ENCODE measurements at places on chromosomes 2 and 18.

- DNase-seq: no peak
Measured at GRCh38 chr2:234802071-234802844, 149.6 kb upstream of the SH3BP4 start.

- no peak for DNase-seq
Measured at GRCh38 chr2:191514613-191515012, 163.3 kb upstream of the NABP1 start.

DNA sequence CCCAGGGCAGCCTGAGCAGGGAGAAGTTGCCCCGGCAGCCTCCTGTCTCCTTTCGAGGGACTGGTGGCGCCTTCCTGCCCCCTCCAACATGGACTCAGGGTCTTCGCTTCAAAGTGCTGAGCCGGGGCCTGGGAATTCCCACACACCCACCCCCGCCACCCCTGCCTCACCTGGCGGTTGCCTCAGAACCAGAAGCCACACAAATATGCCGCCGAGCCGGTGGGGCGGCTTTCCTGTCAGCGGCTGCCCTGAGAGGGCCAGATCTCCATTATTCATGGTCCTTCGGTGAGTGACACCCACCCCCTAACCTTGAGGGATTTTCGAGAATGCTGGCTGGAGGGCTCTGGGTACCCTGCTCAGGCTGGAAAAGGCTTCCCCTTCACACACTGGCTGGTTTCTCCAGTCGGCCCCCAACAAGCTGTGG, 71.7 kb downstream of the SMAD7 start:
- no peak for DNase-seq

GRCh38 chr2:158038901-158039300, 62.8 kb upstream of the UPP2 start:
- no peak for DNase-seq

DNA sequence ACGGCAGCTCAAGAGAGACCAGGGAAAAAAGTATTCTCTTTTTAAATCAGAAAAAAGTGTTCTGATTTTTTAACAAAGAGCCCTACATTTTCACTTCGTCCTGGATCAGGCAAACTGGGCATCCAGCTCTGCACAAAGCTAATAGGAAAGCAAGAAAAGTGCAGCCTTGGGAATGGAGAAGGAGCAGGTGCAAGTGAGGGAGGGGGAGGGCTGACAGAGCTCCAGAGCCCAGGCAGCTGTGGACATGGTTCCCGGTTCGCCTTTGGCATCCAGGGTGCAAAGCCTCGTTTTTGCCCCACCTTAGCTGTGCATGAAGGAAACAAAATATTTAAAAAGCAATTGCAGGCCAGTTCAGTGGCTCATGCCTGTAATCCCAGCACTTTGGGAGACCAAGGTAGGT, 82.2 kb downstream of the FAM124B start:
- DNase-seq: no peak

- peak; percentile 4 for DNase-seq
Measured at GRCh38 chr2:24512404-24512803, 21.4 kb downstream of the NCOA1 start.

DNA sequence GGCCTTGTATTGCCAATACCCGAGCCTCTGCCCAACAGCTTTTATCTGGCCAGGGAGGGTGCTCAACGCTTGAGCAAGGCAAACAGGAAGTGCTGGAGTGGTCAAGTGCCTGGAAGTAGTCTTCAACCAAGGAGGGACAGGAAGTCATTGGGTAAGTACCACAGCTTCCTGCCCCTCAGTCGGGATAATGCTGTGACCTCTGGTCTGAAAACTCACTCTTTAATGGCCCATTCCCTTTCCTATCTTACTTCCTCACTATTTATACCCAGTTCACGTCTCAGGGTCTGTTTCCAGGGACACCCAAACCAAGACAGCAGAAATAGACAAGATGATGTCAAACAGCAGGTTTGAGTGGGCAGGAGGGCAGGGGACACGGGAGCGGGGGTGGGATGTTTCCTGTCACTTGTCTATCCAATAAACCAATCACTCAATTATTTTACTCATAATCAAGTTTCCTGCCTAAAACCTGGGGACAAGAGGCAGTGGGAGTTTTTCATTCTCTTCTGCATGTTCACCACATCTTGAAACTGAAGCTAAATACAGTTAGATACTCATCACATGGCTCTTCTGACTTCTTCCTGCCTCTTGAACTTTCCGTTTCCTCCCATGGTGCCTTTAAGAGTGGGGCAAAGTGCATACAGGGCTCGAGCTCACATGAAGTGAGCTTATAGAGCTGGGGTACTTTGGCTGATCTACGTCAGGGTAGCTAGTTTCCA, 68.9 kb upstream of the CAB39 start:
- no peak for DNase-seq

DNA sequence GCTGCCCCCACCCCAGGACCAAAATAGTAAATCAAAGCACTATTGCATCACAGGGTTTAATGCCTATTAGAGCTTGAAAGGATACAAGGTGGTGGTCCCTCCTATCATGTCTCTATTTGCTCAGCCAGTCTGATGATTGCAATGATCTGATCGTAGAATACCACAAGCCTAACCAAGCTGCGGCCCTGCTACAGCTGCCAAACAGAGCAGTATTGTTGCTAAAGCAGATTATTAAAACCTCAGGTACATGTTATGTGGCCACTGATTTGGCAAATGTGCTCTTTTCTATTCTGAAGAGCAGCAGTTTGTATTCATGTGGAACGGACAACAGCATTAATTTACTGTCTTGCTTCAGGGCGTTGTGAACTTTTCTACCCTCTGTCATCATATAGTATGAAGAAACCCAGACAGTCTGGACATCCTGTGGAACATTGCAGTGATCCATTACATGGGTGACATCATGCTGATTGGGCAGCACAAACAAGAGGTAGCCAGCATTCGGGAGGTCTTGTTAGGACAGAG, 8.4 kb upstream of the VAPA start:
- DNase-seq: peak; percentile 60

DNA sequence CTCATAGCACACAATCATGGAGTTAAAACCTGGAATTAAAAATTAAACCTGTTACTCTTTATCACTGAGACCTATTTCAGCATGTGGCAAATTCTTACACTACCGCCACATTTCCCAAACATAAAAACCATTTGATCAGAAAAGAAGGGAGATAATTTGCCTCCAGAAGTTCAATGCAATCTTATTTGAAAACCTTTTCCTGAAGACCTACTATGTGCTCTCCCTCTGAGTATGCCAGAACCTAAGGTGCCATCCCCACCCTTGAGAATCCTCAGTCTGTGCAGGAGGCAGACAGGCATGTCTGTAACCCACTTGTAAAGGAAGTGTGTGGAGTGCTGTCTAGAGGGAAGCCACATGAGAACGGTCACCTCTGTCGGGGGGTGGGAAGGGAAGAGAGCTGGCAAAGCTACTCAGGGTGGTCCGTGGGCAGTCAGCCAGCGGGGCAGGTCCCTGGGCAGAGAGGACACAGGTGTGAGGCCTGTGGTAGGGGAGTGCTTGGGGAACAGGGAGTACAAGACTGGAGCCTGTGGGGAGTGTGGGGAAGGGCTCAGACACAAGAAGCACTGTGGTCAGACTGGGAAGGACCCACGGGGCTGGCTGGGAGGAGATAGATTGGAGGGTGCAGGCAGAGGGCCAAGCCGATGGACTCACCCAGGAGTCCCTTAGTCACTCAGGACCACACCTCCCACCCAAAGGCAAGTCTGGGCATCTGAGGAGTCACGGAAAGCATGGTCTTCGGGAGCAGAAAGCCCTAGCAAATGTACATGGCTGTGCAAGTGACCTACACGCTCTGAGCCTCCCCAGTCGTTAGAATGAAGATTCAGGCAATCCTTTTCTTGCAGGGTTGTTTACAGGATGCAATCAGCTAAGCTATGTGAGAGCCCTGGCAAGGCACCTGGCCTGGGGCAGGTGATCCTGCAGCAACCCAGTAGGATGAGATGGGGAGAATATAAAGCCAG, 22.8 kb downstream of the CRACDL start:
- DNase-seq: peak; percentile 75

- DNase-seq: no peak
Measured at GRCh38 chr2:8297376-8298231, 384.3 kb upstream of the ID2 start.

DNA sequence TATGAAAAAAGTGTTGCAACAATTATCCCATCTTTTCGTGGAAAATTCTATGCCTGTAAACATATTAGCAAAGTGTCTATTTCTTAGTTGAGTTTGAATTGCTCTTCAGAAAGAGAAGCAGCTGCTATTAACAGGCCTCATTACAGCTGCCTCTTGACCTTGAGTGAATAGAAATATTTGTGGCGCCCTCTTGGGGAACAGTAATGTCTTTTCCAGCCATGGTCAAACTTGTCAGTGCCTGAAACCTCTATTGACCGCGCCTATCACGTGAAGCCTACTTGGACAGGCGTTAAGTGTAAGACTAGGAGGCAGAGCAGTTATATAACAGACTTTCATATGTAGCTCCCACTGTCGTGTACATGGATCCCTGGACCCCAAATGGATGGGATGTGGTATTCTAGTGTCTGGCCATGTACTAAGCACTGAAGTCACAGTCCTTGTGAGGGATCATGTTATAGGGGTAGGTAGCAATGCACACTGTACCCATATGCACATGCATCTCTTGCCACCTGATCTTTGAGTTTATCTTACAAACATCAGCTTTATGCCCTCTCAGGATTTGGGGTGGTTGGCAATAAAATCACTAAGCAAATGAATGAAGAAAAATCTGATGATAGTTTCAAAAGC, 245.0 kb downstream of the PTGR3 start:
- DNase-seq: peak; percentile 67

GRCh38 chr2:8885449-8886201, 48.2 kb upstream of the KIDINS220 start:
- DNase-seq: no peak

- no peak for DNase-seq
Measured at GRCh38 chr2:32264422-32265105, at the start of gene NLRC4. Gene NLRC4 (minus strand): TSS chr2:32264886. CDS start chr2:32256775, 8,111 bp downstream.

- no peak for DNase-seq
Measured at GRCh38 chr2:168180914-168181313, 66.5 kb downstream of the STK39 start.

GRCh38 chr2:98773907-98774306, 43.0 kb upstream of the MGAT4A start:
- DNase-seq: no peak

GRCh38 chr2:201223089-201224073, 37.0 kb upstream of the CASP8 start:
- DNase-seq: no peak

- DNase-seq: no peak
Measured at GRCh38 chr2:231470246-231470900, 6.1 kb upstream of the NCL start.

DNA sequence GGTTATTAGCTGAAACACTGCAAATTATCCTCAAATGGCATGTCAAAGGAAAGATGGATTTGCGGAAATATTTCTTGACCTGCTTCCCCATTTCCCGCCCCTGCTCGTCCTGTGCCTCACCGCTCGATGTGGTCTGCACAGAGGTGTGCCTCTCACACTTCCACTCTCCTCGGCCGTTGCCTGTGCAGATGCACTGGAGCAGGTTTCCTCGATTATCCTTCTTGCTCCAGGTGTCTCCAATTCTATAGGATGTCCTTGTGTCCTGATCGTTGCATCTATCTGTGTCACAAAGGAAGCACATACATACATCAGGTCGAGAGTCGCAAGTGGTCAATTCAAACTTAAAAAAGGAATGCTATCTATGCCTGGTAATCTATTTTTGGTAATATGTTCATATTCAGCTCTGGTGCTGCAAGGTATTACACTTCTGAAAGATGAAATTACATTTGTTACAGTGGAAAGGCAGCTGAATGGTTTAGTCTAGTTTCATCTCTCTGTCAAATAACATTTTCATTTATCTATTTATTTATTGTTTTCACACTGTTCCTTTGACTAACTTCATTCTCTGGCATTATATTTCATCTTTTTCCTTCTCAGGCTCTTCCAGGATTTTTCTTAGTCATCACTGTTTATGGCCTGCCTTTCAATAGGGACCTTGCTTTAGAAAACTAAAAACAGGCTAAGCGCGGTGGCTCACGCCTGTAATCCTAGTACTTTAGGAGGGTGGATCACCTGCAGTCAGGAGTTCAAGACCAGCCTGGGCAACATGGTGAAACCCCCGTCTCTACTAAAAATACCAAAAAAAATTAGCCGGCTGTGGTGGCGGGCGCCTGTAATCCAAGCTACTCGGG, 7.6 kb downstream of the FN1 start:
- DNase-seq: peak; percentile 31

GRCh38 chr2:88857274-88857741, 165.8 kb downstream of the RPIA start:
- DNase-seq: no peak

GRCh38 chr2:64915510-64915900, 73.7 kb upstream of the SLC1A4 start:
- DNase-seq: no peak

GRCh38 chr2:6896930-6897759, 19.6 kb downstream of the RSAD2 start:
- DNase-seq: peak; percentile 59

- DNase-seq: no peak
Measured at GRCh38 chr2:5539282-5540165, 152.7 kb upstream of the SOX11 start.

GRCh38 chr2:64092502-64092901, 51.7 kb downstream of the PELI1 start:
- no peak for DNase-seq

GRCh38 chr2:187102381-187102780, 253.4 kb upstream of the ZSWIM2 start:
- DNase-seq: no peak

- no peak for DNase-seq
Measured at GRCh38 chr2:39283561-39283960, 39.8 kb upstream of the CDKL4 start.

GRCh38 chr2:23546913-23547312, 161.9 kb downstream of the KLHL29 start:
- DNase-seq: no peak

DNA sequence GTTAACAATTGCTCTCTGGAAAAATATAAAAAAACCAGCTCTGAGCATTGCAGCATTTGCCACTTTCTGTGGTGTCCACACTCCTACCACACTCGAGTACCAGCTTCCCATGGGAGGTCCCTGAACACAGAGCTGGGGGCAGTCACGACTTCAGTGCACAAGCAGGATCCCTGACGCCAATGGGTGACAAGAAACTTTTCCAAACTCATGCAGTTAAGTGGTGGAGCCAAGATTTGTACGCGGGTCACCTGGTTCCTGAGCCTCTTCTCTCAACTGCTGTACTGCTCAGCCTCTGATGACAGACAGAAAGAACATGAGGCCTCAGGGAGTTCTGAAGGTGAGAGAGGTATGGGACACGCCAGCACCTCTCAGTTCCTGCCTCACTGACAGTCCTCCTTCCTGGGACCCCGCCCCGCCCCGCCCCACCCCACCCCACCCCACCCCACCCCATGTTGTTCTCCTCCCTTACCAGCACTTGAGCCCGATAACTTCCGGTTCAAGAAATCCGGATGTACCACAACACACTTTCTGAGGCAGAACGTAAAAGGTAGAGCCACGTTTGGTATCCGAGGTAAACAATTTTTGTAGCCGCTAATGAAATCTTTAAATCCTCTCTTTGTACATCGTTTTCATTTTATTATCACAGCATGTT, 287.6 kb downstream of the MYCN start:
- DNase-seq: no peak

- DNase-seq: no peak
Measured at GRCh38 chr18:10949655-10950054, 199.7 kb downstream of the PIEZO2 start.

- DNase-seq: no peak
Measured at GRCh38 chr2:240192661-240193060, 52.2 kb upstream of the OTOS start.
